ENCODE measurements at places on chromosomes 12 and 14.

DNA sequence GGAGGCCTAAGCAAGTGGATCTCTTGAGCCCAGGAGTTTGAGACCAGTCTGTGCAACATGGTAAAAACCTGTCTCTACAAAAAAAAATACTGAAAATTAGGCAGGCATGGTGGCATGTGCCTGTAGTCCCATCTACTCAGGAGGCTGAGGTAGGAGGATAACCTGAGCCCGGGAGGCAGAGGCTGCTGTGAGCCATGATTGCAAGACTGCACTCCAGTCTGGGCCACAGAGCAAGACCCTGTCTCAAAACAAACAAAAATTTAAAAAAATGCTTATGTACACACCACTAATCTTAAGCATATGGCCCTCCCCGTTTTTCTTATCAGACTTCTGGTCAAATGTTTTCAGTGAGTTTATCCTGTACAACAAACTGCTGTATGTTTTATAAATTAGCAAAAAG lies 1.7 kb upstream of the GNPNAT1 start:
- no peak for DNase-seq

DNA sequence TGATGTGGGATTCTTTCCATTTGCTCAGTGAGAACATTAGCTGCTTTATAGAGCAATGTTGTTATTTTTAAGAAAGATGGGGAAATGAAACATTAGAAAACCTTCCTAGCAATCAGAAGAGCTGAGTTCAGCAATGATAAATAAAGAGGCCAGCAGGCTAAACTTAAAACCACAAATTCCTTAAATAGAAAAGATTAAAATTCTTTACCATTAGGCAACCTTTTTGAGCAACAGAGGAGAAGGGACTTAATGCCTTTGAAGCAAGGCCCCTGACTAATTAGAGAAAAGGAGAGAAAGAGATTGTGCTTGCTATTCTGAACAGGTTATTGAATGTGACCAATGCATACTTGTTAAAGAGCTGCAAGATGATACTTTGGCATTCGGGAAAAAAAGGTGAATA lies 160.8 kb upstream of the LMO3 start:
- no peak for DNase-seq

DNA sequence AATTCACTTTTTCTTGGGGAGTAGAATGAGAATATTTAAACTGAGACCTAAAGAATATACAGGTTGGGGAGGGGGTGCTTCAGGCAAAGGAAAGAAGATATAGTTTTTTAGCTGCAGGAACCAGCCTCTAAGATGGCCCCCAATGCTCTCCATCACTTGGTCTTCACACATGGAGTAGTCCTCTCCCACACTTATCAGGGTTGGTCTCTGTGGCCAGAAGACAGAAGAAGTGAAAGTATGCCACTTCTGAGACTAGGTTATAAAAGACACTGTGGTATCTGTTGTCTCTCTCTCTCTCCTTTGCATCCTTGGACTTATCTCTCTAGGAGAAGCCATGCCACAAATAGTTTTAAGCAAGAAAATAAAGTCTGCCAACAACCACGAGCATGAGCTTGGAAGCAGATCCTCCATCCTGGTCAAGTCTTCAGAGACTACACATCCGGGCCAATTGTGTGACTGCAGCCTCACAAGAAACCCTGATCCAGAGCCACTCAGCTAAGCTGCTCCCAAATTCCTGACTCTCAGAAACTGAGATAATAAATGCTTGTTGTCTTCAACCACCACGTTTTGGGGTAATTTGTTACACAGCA lies 18.0 kb downstream of the PUS7L start:
- no peak for DNase-seq

DNA sequence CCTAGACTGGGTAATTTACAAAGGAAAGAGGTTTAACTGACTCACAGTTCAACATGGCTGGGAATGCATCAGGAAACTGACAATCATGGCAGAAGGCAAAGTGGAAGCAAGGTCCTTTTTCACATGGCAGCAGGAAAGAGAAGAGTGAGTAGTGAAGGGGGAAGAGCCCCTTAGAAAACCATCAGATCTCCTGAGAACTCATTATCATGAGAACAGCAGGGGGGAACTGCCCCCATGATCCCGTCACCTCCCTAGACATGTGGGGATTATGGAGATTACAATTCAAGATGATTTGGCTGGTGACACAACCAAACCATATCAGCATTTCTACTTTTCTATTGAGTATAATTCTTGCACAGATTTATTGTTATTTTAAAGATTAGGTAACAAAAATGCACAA lies 822.1 kb upstream of the FLRT2 start:
- DNase-seq = no peak

GRCh38 chr12:113242560-113242959 lies 21.3 kb downstream of the TPCN1 start:
- no peak for DNase-seq

DNA sequence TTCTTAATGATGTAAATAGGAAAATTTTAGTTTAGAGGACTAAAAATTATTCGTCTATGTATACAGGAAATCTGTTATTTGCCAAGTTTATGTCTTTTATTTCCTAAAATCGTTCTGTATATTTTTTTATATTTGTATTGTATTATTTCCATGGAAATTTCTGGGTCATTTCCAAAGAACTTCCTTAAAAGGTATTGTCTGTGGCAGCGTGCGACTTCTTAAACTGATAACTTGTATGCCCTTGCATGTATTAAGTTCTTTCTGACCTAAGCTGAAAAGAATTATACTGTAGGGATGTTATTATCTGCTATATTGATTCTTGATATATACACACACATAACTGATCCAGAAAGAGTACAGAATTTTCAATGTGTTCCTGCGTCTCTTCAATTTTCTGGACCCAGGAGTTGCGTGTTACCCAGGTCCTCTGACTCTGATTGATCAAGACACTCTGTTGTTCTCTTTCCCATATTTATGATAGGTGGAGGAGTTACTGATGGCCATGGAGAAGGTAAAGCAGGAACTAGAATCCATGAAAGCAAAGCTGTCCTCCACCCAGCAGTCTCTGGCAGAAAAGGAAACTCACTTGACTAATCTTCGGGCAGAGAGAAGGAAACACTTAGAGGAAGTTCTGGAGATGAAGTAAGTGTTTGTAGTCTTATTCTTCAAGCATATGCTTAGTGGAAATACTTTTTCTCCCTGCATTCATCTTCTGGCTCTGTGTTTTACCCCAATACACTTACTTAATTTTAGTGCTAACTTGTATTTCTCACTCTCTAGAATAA lies 298.5 kb downstream of the ERC1 start:
- DNase-seq = no peak

DNA sequence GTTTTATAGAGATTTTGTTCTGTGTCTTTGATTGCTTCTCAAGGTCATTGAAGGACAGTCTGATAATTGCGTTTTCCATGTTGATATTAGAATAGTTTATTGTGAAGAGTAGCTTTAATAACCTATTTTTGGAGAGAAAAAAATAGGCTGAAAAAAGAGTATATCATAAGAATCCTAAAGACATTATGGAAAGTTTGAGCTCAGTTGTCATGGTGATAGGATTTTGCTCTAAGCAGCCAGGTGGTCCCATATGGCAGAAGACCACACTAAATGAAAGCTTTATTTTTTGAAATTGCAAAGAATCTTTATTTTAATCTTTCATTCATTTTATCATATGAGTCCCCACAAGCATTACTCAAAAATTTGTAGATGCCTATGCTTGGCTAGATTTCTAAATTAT lies 358.9 kb upstream of the NAV3 start:
- DNase-seq = no peak

- DNase-seq = no peak
Observed at GRCh38 chr12:19665121-19665900, 226.0 kb downstream of the AEBP2 start.

DNA sequence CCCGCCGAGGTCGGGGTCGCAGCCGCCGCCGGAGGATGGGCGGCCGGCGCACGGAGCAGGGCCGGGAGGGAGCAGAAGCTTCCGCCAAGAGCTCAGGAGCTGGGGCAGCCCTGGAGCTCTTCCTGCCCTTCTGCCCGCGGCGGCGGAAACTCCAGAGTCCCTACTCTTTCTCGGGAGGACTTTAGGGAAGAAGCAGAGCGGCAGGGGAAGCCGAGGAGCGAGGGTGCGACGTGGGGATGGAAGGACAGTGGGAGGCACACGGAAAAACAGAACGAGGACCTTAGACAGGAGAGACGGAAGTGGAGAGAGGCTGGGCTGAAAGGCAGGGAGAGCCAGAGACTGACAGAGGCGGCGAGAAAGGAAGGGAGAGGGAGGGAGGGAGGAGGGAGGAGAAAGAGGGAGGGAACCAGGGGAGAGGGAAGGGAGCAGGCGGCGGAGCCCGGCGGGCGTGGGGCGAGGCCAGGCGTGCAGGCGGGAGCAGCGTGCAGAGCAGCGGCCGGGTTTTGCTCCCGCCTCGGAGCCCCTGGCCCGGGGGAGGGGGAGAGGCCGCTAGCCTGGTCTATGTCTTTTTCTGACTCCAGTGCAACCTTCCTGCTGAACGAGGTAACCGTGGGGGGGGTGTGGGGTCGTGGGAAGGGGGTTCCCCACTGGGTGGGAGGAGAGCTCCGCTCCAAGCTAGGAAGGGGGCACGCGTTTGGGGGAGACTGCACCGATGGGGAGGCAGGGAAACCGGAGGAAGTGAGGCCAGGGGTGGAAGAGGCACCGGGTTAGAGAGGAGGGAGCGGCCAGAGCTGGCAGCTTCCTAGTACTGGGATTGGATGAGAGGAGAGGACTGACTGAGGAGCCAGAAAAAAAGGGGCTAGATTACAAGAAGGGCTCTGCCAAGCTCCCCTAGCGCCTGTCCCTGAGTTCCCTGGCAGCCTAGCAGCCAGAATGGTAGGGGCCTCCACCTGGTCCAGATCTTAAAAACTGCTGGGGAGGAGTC lies 2.9 kb upstream of the CACNB3 start:
- no peak for DNase-seq

DNA sequence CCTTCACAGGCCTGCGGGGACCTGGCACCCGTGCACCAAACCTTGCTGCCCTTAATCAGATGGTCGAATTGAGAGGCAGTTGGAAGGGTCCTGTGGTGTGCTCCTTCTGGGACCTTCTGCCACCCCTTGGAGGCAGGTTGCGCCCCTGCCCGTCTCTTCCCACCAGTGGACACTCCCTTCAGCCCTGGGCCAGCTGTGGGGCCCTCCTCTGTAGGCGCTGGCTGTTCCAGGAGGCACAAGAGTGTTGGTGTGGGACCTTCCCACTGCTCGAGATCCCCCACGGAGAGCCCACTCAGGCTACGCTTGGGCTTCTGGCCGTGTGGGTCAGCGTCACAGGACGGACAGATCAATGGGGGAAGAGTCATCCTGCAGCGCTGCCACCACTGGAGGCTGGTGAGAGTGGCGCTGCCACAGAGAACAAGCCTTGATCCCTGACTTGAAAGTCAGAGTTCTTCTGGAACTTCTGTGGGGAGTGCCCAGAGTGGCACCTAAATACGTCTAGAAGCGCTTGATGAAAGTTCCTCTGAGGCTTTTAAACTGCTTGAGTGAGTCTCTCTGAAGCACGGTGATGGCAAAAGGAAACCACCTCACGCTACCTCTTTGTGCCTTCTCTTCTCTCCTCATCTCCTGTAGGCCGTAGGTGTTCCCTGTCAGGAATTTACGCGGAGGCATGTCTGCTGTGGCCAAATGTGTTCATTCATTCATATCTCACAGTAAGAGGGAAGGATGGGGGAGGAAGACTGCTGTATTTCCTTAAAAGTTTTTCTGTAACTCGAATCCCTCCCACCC lies 48.3 kb downstream of the TRAF3 start:
- no peak for DNase-seq

DNA sequence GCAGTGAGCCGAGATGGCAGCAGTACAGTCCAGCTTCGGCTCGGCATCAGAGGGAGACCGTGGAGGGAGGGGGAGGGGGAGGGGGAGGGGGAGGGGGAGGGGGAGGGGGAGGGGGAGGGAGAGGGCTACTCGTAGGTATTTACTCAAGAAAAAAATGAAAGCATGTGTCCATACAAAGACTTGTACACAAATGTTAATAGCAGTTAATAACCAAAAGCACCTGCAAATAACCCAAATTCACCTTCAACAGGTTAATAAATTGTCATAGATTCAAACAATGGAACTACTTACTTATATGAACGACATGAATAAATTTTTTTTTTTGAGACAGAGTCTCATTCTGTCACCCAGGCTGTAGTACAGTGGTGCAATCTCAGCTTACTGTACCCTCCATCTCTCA lies 152.4 kb downstream of the BRMS1L start:
- DNase-seq = no peak

DNA sequence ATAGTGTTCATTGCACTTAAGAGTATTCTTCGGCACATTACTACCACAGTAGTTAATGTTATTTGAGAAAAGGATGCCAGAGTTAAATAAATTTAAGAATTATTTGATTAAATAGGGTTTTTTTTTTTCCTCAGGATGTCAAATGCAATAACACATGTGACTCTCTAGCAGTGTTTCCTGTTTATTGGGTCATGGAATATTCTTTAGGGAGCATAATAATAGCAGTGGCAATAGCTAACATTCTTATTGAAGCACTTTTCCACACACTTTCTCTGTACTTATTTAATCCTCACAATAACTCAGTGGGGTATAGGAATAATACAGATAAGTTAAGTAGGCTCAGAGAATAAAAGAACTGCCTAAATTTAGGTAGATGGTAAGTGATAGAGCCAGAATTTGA lies 44.3 kb downstream of the SCYL2 start:
- no peak for DNase-seq

GRCh38 chr12:67927815-67928214 lies 61.4 kb upstream of the IFNG-AS1 start:
- DNase-seq = no peak

DNA sequence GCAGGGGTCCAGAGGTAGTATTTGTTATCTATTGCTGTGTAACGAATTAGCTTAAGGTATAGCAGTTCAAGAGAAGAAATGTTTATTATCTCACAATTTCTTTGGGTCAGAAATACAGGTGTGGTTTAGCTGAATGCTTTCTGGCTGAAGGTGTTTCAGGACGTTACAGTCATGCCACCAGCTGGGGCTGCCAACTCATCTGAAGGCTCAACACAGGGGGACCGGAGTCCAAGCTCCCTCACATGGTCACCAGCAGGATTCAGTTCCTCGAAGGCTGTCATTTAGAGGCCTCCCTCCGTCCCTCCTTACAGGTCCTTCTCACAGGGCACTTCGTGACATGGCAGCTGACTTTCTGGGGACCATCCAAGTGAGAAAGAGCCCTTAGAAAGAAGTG lies 37.5 kb upstream of the SINHCAF start:
- no peak for DNase-seq

DNA sequence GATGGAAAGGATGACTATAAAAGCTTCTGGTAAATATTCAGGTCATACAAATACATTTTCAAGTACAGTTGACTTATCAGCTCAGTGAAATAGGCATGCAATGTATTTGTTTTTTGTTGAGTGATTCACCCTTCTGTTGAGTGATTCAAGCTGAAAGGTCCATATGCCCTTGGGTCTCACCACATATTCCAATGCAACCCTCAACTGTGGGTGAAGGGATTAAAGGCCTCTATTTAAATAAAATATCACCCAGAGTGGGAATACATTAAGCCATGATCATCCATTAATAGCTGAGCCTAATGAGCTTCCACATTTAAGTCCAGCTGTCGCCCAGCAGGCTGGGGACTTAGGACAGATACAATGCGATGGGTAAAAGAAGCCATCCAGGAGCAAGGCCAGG lies 120.2 kb downstream of the CRACR2A start:
- no peak for DNase-seq

All from activated CD4-positive, alpha-beta T cell treated with anti-CD3 and anti-CD28 coated beads for 1 hour (primary cell).